ENCODE measurements at places on chromosomes 16 and 17.
A peak's percentile ranks its signal among the peaks of the same experiment; 100 is the strongest.

- DNase-seq = peak; percentile 53
These were observed 28.0 kb downstream of the NXN start for GRCh38 chr17:951325-952132.

GRCh38 chr16:125011-125410 is 13.5 kb downstream of the NPRL3 start:
- no peak for DNase-seq

DNA sequence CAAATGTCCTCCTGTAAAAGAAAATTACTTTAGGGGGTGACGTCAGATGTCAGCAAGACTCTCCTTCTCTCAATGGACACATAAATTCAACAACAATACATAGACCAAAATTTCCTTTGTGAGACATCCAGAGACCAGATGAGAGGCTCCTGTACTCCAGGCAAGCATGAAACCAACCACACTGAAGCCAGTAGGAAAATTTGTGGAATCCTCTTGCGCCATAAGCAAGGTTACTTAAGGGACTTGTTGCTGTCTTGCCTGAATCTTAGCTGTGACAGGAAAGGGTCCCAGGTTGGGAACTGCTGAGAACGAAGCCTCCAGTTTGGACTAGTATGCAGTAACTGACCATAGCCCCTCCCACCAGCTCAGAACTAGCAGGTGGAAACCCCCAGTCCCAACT is 56.0 kb downstream of the CEP112 start:
- no peak for DNase-seq

GRCh38 chr17:38748149-38748891 is at the start of gene PCGF2:
Gene PCGF2 (minus strand): TSS chr17:38748336. CDS start chr17:38740402, 7,934 bp downstream.
- DNase-seq = peak; percentile 80

- DNase-seq = peak; percentile 78
These were observed 1.6 kb downstream of the TP53 start for GRCh38 chr17:7685533-7686221.

- no peak for DNase-seq
These were observed 5.2 kb downstream of the CACNA1G start for GRCh38 chr17:50565402-50566350.

DNA sequence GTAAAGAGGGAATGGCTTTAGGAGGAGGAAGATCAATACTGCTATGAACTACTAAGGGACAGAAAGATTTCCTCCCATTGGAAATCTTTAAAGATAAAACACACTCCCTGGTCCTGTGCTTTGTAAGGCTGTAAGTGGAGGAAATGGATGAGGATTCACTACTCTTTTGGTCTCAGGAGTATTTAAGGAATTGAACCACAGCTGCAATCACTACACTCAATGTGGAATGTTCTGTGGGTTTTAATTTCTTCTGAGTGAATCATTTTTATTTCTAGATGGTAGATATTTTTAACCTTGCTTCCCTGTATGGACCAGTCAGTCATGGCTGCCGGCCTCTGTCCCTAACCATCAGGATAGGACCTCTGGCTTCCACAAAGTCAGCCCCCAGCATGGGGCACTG is 65.6 kb downstream of the SDR42E1 start:
- DNase-seq = no peak

- no peak for DNase-seq
These were observed 776 bp downstream of the LRRC75A start for GRCh38 chr17:16491131-16491702.

GRCh38 chr17:39775031-39775430 is 37.3 kb downstream of the GRB7 start:
- DNase-seq = no peak

DNA sequence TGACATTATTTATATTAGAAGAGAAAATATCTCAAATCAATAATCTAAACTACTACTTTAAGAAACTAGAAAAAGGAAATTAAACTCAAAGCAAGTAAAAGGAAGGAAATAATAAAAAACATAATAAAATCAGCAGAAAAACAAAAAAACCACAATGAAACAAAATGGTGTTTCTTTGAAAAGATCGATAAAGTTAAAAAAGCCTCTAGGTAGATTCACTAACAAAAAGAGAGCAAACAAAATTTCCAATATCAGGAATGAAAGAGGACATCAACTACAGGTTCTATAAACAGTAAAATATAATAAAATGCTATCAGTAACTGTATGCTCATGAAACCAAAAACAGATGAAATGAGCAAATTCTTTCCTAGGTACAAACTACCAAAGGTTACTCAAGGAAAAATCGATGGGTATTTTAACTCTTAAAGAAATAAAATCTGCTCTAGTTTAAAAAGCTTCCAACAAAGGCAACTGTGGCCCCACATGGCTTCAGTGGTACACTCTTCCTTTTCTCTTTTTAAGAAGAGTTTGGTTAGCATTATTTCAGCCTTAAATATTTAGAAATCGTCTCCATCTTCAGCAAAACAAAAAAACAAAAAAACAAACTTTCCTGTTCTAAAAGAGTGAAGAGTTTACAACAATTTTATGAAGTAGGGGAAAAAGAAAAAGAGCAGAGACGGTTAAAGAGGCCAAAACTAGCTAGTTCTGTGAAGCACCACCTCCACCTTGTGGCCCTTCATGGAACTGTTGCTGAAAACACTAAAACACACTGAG is 102.2 kb downstream of the TRIM37 start:
- peak; percentile 23 for DNase-seq

DNA sequence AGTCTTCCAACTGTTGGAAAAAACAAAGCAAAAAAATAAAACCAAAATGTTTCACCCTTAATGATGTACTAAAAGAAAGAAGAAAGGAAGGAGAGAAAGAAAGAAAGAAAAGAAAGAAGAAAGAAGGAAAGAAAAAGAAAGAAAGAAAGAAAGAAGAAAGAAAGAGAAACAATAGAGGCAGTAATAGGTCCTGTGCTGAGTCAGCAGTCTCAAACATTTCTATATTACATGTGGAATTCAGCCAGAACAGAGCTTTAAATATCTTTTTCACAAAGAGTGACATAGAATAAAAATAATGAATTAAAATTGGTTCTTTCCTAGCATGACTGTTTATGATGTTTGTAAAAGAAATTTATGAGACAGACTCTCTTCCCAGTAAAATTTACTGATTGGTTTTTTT is 1135.3 kb upstream of the CDH8 start:
- DNase-seq = no peak

DNA sequence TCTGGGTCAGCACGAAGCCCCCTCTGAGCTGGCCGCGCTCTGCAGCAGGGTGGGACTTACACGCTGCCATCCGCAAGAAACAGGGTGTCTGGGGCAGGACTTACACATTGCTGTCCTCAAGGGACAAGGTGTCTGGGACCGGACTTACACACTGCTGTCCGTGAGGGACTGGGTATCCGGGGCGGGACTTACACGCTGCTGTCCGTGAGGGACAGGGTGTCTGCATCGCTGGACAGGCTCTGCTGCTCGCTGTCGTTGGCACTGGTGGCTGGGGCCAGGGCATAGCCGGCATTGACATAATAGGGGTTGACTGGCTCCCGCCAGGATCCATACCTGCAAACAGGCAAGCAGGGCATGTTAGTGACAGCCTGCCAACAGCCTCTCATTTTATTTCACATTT is 31.4 kb downstream of the PDIA2 start:
- no peak for DNase-seq

- DNase-seq = no peak
These were observed 23.6 kb downstream of the SREBF1 start for GRCh38 chr17:17813055-17813724.

DNA sequence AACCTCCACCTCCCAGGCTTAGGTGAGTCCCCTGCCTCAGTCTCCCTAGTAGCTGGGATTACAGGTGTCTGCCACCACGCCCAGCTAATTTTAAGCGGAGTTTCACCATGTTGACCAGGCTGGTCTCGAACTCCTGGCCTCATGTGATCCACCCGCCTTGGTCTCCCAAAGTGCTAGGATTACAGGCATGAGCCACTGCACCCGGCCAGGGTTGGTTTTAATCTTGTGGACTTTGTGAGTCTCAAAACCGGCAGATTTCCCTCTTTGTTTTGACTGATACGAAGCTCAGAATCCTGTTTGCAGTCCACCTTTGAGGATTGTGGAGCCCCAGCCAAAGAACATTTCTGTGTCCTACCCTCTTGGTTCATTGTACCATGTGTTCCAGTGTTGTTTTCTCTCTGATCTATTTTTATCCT is 16.4 kb upstream of the CPSF4L start:
- no peak for DNase-seq

GRCh38 chr17:40063187-40063771 is 514 bp downstream of the THRA start:
- peak; percentile 56 for DNase-seq

DNA sequence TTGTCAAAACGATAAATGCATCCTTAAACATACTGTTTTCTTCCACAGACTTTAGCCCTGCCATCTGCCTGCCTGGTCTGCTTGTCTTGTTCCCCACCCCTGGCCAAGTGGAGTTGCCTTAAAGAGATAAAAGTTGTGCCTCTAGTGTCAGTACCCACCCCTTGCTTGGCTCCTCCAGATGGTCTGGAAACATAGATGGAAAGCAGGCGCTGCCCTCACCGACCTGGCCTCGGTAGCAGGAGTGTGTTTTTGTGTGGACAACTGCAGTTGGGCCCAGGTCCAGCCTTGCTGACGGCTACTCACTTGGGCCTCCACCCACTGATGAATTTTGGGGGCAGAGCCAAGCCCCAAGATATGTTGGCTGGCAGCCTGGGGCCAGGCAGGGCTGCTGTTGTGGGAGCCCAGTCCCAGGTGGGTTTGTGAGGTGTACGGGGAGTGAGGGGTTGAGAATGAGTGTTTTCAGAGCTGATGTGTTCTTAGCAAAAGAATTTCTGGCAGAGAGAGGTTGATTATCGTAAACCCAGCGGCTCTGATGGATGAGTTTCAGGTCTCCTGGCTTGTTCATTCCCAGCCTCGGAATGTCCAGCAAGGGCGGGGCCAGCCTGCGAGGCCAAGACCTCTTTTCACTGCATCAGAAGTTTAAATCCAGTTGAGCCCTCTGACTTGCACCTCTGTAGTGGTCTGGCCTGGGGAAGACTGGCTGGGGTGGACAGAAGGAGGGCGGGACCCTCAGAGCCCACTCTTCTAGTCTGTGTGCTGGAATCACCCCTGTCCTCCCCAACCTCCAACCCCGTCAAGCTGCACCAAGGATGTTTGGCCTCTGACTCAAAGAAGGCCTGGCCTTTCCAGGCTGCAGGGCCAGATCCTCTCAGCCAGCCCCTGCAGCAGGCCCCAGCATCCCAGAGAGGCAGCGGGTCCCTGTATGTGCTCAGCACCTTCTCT is 179.7 kb downstream of the RAB11FIP4 start:
- DNase-seq = no peak

DNA sequence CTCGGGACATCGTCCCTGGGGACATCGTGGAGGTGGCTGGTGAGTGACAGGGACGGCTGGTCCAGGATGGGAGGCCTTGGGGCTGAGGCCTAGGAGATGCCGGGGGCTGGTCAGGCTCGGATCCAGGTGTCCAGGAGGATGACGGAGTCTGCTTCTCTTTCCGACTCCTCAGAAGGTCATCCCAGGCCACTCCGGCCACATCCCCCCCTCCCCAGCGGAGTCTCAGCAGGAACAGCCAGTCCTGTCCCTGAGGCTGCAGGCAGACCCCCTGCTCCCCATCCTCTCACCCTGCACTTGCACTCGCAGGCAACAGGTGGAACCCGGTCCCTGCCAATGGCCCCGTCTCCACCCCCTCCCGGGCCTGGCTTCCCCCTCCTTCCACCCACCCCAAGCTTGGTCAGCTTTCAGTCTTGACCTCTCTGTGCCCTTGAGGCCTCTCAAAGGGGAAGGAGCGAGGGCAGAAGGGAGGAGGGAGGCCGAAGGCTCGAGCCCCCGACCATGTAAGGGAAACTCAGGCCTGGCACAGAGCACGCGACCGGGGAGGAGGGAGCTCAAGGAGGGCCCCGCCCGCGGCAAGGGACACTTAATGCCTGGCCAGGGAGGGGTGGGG is 4.4 kb downstream of the ATP2A1 start:
- no peak for DNase-seq

DNA sequence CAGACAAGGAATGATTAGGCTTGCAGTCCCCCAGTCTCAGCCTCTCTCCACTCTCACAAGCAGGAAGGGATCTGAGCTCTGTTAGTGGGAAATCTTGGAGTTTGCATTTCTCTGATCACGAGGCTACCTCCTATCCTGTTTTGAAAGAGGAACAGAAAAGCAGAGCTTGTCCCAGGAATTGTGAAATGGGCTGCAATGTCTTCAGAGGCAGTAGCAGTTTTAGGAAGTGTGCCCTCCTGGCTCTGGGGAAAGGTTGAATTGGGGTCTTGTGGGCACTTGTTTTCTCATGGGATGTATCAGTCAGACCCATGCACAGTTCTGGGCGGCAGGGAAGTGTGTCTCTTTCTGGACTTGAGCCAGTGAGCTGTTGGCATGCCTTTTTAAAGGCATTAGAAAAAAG is 22.8 kb downstream of the NUP85 start:
- DNase-seq = no peak

DNA sequence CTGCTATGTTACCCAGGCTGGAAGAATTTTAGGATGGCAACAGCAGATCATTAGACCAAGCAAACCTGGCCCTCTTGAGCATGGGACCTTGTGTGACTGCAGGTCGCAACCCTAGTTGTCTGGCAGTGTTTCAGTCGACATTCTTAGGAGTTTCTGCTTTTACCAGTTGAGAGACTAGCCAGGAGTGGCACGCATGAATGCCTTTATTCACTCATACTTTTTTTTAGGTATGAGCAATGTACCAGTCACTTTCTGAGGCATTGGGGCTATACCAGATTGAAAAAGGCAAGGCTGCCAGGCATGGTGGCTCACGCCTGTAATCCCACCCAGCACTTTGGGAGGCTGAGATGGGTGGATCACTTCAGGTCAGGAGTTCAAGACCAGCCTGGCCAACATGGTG is 28.2 kb upstream of the HAS3 start:
- DNase-seq = no peak

DNA sequence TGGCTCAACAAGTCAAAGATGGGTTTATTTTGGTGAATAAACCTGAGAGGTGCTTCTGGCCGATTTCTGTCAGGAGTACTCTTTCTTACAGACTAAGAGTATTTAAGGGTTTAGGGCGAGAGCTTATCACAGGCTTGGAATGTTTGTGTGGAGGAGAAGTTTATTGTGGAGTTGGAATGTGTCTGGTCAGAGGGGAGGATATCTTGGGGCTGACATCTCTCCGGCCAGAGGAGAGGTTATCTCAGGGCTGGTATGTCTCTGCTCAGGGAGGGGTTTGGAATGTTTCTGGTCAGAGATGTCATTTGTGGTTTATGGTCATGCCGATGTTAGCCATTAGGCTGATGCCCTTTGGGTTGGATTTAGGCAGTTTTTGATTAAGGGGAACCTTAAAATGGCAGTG is 236.4 kb upstream of the EEF2KMT start:
- no peak for DNase-seq

DNA sequence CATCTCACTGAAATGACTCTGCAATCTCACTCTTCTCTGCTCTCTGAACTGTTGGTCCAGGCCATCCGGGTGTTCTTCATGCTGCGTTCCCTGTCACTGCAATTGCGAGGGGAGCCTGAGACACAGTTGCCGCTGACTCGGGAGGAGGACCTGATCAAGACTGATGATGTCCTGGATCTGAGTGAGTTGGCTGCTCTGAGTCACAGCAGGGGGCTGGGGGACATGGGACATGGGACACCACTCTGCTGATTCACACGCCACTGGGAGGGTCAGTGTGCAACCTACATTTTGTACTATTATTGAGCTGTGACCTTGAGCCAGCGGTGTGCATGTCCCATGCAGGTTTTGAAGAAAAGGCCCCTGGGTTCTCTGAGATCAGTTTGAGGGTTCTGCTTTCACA is 116.5 kb downstream of the CLEC16A start:
- no peak for DNase-seq

- DNase-seq = no peak
These were observed at the start of gene FMNL1 for GRCh38 chr17:45221081-45222013. Gene FMNL1 (plus strand): TSS chr17:45221885. CDS start chr17:45222125, 240 bp downstream.

- DNase-seq = no peak
These were observed 4.8 kb downstream of the DNASE1 start for GRCh38 chr16:3659251-3659650.

- no peak for DNase-seq
These were observed 30.1 kb downstream of the MAP2K4 start for GRCh38 chr17:12050646-12051225.

- DNase-seq = no peak
These were observed 148.3 kb downstream of the CDH8 start for GRCh38 chr16:61887903-61888302.

All from HuH-7 (cell line).